ENCODE measurements at places on chromosomes 1 and 21.
A peak's percentile ranks its signal among the peaks of the same experiment; 100 is the strongest.

- peak; percentile 92 for DNase-seq
Observed at GRCh38 chr1:178532392-178532791, 19.5 kb downstream of the TEX35 start.

DNA sequence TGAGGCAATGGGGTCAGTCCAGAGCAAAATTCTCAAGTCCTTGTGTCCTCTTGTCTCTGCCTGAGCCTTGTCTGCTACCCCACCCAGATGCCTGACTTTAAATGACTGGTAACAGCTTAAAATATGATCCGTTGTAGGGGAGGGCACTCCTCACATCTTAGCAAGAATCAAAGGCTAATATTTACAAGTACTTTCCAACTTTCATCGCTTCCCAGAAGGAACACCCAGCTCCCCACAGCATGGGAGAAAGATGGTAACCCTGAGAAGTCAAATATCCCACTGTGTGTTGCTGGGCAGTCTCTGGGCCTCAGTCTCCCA is 5.2 kb downstream of the ECE1 start:
- DNase-seq, result no peak

- DNase-seq, result no peak
Observed at GRCh38 chr1:94101613-94102525, 19.1 kb downstream of the ABCA4 start.

DNA sequence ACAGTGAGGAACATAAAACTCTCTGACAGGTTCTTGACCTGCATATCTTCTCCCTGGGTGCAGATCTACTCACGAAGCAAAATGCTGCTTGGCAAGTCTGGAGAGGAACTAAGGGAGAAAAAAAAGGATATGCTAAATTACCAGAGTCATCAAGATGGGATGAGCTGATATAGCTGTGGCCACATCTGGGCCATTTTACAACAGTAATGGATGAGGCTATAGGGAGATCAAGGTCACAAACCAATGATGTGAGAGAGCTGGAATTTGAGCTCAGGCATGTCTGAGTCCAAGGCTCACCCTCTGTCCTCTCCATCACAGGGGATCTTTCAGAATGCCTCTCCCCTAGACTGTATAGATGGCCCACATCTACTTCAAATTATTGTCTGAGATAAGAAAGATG is 26.2 kb downstream of the ZMYND12 start:
- no peak for DNase-seq

GRCh38 chr1:42312576-42313212 is 22.3 kb downstream of the FOXJ3 start:
- DNase-seq, result no peak

DNA sequence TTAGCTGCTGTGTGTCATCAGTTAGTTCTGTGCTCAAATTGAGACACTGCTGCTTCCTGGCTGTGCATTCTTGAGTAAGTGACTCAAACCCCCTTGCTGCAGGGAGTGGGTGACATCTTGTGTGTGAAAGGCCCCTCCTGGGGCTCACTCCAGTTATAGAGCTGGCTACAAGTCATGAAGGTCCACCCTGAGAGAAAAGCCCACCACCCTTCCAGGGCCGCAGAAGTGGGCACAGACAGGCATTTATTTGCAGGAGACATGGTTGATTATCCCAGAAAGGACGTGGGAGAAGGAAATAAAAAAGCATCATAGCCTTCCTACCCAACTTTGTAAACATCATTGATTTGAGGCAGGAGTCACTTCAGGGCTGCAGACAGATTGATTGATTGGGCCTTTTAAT is 550.6 kb downstream of the MATN1 start:
- no peak for DNase-seq

DNA sequence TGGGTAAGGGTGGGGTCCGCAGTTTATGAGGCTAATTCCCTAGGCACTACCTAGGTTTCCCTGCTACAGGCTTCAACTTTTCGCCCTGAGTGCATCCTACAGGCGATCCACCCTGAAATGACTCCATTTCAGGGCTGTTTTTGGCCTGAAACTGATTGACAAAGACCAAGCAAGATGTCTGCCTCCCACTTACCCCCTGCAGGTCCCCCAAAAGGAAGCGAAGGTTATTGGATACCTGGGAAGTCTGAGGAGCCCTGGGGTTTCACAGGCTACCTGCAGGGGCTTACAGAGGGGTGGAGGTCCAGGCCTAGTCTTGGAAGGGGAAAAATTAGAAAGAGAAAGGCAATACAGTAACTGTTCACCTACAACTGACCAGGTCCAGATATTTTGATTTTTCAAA is 3.3 kb upstream of the TBX15 start:
- DNase-seq, result no peak

DNA sequence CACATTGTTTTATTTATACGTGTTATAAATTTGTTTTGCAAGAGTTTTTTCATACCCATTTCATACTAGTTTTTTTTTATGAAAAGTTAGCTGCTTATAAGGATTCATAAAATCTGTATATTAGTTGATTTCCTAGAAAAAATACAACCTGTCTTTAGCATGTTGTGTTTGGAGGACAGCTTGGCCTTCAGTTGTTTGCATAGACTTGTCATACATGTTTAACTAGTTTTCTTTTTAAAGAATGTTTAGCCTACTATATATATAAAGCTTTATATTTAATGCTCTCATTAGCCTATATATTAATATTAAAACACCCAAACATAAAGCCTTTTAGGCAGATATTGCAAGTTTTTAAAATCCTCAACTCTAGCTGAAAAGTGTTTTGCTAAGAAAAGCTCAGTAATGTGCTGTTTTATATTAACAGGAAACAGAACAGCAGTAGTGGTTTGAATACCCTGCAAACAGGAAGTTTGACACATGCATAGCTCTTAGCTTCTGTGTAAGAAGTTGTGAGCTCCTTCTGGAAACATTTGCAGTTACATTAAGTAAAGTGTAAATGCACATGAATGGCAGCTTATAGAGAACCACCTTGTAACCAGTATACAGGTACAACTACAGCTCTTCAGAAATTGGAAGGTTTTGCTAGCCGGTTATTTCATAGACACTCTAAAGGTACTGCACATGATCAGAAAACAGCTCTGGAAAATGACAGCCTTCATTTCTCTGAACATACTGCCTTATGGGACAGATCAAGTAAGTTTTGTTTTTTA is at the start of gene PRKACB:
Gene PRKACB (plus strand): TSS at position 476 of the 770 bp plus-strand sequence. CDS start 91 bp downstream, at position 567.
- DNase-seq, result no peak

- peak; percentile 83 for DNase-seq
Observed at GRCh38 chr1:67850611-67851075, 17.4 kb upstream of the GNG12 start.

- no peak for DNase-seq
Observed at GRCh38 chr1:17139637-17140036, 20.4 kb upstream of the PADI2 start.

- no peak for DNase-seq
Observed at GRCh38 chr1:110420874-110421793, 13.6 kb upstream of the LAMTOR5 start.
